Fibroblast of skin of right quadriceps (primary cell): ENCODE measurements at places on chromosomes 12 and 14.

- DNase-seq: peak; percentile 18
These were observed 31.9 kb upstream of the RASSF8 start for GRCh38 chr12:25926536-25926935.

- DNase-seq: no peak
These were observed 73.9 kb downstream of the SLC2A13 start for GRCh38 chr12:40031965-40032364.

GRCh38 chr12:85632390-85632789, 203.8 kb downstream of the RASSF9 start:
- DNase-seq: peak; percentile 20

- no peak for DNase-seq
These were observed 60.0 kb downstream of the MYF5 start for GRCh38 chr12:80776706-80777105.

DNA sequence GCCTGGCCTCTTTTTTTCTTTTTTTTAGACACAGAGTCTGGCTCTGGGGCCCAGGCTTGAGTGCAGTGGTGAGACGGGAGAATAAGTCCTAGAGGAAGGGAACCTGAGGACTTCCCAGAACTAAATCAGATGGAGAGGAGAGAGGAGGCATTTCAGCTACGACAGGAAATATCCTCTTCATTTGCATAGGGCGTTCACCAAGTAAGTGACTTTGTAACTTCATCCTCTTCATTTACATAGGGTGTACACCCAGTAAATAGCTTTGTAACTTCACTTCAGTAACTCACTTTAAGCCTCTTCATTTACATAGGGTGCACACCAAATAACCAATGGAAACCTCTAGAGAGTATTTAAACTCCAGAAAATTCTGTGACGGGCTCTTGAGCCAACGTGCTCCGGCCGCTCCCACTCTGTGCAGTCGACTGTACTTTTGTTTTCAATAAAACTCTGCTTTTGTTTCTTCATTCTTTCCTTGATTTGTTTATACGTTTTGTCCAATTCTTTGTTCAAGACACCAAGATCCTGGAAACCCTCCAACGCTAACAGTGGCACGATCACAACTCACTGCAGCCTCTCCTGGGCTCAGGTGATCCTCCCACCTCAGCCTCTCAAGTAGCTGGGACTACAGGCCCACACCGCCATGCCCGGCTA, 21.4 kb upstream of the ANKRD9 start:
- no peak for DNase-seq

DNA sequence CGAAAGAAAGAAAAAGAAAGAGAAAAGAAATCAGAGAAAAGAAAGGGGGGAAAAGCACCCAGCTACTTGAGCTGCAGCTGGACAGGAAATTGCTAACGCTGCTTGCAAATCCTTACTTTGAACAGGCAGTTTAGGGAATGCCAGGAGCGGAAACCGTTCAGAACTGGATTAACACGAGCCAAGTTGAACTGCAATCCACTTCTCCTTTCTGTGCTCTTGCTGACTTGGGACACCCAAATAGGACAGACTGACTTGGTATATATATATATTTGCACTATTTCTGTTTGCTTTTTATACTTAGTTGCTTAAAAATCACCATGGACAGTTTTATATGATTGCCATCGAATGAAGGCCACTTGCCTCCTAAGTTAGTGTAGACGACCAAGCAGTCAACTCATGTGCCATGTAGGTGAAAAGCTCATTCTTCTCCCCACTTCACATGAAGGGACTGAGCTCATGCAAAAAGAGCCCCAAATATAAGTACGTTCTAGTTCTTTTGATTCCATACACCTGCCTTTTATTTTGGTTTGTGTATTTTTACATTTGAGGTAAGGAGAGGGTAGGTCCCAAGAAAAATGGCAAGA, 5.5 kb downstream of the DUSP6 start:
- DNase-seq: peak; percentile 54

- no peak for DNase-seq
These were observed 94.2 kb upstream of the CNOT2 start for GRCh38 chr12:70149013-70149412.

DNA sequence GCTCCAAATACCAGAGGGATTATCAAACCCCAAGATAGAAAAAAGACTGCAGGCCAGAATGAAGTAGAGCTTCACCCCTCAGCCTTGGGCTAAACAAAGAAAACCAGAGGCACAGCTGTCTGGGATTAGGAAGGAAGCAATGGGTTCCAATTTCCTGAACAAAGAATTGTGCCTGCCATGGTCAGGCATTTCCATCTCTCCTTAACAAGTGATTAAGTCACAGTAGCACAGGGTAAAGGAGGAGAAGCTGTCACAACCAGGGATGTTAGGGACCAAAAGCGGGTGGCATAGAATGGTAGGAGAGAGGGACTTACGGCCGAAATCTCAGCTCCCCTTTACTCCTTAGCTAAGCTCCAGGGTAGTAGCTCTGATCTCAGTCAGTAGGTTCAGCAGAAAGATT, 33.9 kb downstream of the SPTLC2 start:
- DNase-seq: no peak

- DNase-seq: no peak
These were observed 365.8 kb upstream of the CCDC196 start for GRCh38 chr14:66120402-66120801.

- DNase-seq: no peak
These were observed 963 bp upstream of the TINF2 start for GRCh38 chr14:24243336-24243836.

DNA sequence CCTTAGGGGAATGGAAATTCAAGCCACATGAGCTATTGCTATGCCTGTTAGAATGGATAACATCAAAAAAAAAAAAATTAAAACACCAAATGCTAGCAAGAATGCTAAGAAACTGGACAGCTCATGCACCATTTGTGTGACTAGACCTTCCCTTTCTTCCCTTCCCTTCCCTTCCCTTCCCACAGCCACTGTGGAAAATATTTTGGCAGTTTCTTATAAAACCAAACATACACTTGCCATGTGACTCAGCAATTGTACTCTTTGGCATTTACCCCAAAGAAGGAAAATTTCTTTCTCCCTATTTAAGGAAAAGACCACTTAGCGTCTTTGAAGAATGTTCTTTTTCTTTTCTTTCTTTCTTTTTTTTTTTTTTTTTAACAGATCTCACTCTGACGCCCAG, 49.1 kb upstream of the FKBP4 start:
- DNase-seq: no peak

- no peak for DNase-seq
These were observed 80.3 kb downstream of the SRGAP1 start for GRCh38 chr12:63924781-63925180.

GRCh38 chr14:56198438-56198837, 80.2 kb downstream of the PELI2 start:
- DNase-seq: no peak

- no peak for DNase-seq
These were observed 37.3 kb upstream of the ZDHHC17 start for GRCh38 chr12:76726626-76727025.

- DNase-seq: no peak
These were observed 29.4 kb downstream of the ELK3 start for GRCh38 chr12:96223411-96224218.

DNA sequence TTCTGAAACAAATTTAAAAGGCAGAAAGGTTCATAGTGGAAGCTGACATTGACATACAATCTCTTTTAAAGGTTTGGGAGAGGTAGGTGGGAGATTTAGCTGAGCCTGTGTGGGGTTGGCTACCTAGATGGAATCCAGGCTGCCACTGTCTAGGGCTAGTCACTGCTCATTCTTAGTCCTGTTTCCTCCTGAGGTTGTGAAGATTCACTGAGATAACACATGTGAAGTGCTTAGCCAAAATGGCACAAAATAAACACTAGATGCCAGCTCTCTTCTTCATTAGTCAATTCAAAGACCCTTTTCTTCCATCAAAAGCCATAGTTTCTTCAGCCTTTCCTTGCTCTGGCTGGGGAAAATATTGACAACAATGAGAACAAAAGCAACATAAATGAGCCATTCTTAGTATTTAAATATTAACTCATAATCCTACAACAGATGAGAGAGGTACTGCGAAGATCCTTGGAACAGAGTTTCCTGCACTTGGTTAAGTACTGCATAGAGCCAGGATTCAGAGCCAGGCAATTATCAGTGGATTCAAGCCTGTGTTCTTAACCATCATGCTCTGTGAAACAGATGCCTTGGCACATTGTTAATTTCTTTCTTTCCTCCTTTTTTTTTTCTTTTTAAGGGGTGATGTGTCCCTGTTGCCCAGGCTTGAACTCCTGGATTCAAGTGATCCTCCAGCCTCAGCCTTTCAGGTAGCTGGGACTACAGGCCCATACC, 3.5 kb downstream of the MYF6 start:
- no peak for DNase-seq

DNA sequence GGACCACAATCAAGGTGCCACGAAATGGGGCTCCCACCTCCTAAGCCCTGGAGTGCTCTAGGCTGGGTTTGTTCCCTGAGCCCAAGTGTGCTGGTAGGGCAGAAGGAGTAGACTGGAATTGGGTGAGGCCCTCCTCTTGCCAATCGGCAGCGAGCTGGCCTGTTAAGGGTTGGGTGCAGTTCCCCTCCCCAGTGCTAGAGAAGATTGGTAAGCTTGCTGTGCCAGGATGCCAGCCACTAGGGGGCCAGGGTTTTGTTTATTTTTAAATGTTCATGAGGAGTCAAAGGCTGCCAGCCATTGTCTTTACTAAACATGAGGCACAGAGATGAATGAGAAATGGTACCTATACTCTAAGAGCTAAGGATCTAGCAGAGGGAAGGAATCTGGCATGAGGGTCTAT, 79.7 kb downstream of the SPTB start:
- DNase-seq: peak; percentile 41

GRCh38 chr14:73026243-73026844, 562 bp downstream of the ZFYVE1 start:
- DNase-seq: no peak

DNA sequence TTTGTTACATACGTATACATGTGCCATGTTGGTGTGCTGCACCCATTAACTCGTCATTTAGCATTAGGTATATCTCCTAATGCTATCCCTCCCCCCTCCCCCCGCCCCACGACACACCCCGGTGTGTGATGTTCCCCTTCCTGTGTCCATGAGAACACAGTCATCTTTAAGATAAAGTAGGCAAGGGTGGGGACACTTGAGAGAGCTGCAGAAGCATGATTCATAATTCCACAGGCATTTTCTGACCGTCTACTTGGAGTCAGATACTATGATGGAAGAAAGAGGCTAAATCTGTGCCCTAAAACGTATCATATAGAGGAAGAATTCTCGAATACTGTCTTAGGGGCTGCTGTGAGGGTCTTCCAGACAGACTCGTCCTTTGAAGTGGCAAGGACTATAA, 145.9 kb upstream of the VASH1 start:
- DNase-seq: no peak

DNA sequence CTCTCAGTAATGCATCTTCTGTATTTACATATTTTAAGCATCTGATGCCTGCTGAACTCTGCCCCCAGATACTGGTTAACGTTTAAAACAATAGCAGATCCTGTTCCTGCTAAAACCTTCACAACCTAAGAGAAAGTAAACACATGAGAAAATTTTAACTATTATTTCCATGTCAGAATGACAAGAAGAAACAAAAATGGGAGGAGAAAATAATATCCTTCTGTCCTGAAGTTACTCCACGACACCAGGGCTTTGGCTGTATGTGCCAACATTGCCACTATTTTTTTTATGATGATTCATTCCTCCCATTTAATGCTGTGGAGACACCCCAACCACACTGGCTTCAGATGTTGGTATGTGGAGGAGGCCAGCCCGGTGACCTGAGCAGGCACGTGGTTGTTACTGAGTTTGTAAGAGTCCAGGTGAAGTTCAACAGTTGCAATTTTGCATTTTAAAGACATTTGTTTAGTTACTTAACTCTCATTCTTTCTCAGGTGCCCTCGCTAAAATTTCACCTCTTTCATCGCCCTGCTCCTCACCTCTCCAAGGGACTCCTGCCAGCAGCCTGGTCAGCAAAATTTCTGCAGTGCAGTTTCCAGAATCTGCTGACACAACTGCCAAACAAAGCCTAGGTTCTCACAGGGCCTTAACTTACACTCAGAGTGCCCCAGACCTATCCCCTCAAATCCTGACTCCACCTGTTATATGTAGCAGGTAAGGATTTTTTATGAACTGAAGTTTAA, 65.5 kb upstream of the SLCO1C1 start:
- DNase-seq: peak; percentile 17

GRCh38 chr14:75591331-75591946, 13.0 kb downstream of the FLVCR2 start:
- no peak for DNase-seq

GRCh38 chr12:53543539-53543938, 36.3 kb upstream of the NPFF start:
- peak; percentile 69 for DNase-seq

- no peak for DNase-seq
These were observed 36.1 kb upstream of the C12orf76 start for GRCh38 chr12:110084314-110085015.
